ENCODE measurements at places on chromosomes 11 and 22. TPM values are rescaled to one million over a fixed set of nuclear protein-coding genes. Genes with fewer than 3 reads are reported as not detected.

- no peak for DNase-seq
These were observed 21.7 kb downstream of the WNT11 start for GRCh38 chr11:76184551-76184993.

- DNase-seq, result no peak
These were observed 27.6 kb upstream of the BMAL1 start for GRCh38 chr11:13249992-13250391.

ARHGAP32 gene
- total RNA-seq, result 11.8 TPM

DNA sequence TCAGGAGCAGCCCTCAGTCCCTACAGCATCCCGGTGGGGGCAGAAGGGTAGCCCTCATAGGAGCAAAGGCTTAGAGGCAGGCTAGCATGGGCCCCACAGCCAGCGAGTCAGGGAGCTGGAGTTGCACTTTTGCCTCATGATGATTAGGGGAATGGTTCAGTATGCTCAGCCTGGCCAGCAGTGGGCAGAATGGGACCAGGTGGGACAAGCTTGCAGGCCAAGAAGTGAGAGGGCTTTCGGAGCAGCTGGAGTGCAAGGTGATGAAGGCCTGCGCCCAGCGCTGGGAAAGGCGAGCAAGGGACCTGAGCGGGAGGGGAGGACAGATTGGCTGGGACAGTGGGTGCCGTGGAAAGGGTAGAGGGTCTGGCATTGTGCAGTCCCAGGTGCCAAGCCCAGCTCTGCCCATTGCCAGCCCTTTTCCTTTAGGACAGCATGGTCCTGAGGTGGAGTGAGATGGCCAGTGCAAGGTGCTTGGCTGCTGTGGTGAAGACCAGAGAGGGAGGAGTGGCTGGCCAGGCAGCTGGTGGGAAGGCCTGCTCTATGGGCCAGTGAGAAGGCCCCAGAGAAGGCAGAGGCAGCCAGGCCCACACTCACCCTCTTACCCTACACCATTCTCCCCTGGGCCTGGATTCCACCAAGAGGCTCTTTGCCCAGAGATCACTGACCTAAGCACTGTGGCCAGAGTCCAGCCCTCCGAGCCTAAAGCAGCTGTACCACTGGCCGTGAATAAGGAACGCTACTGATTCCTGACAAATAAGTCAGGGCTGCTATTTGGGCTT is 47.9 kb upstream of the SUSD2 start:
- peak; percentile 75 for DNase-seq

KDM4E gene
- total RNA-seq, result not detected

DNA sequence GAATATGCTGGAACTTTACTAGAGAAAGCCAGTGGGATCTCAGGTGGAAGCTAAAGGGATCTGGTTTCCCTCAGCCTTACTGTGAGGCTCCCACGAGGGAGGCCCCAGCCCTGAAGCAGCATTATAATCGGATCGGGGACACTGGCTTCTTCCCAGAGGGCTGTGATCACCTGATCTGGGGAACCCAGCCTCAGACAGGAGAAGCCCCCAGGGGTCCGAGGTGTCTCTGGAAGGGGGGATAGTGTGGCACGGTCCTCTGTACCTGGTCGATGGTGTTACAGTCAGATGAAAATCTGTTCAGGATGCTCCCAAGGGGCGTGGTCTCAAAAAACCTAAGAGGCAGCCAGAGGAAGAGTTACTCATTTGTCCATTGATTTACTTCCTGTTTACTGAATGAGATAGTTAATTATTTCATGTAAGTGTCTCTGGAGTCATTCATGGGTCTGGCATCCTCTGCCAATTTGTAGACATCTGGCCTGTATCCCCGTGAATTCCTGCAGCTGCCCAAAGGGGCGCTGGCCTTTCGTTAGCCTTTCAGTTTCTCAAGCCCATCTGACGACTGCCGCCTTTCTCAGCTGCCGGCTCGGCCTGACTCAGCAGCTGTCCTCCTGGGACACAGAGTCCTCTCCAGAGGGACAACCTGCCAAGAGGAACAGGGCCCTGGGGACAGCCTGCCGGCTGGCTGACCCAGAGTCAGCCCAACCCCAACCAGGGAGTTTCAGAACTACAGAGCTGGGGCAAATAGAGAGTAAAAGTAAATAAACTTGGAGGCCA is 17.0 kb upstream of the KCNJ11 start:
- DNase-seq, result peak; percentile 83

DNA sequence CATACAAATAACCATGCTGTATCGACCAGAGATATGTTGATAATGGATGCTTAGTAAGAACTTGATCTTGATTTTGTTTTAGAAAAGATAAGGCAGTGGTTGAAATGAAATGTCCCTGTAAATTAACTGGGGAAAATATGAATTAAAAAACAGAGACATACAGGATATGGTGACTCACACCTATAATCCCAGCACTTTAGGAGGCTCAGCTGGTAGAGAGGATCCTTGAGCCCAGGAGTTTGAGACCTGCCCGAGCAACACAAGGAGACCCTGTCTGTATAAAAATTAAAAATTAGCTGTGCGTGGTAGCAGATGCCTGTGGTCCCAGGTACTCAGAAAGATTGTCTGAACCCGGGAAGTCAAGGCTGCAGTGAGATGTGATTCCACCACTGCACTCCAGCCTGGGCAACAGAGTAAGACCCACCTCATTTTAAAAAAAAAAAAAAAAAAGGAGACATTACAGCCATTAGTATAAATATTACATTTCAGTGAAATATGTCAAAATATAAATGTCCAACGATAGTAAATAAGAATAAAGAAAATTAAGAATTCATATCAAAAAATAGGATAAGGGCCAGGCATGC is 4.6 kb downstream of the PICALM start:
- DNase-seq, result no peak

DNA sequence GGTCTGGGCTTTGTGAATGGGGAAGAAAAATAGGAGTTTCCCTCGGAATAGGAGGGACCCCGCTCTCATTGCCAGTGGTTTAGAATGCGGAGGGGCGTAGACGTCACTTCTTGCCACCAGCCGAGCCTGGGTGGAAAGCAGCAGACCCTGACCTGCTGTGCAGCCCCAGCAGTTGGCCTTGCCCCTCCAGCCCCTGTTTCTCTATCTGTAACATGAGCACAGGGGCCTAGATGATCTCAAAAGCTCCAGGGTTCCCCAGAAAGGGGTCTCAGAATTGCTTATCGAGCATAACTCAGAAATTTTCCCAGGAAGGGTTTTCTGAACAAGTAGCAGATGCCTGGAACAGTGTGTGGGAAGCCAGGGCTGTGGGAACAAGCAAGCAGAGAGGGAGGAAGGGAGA is 43.9 kb downstream of the C11orf91 start:
- DNase-seq, result no peak

HMOX1 gene
- total RNA-seq, result 14.2 TPM

- no peak for DNase-seq
These were observed 33.9 kb downstream of the MARK2 start for GRCh38 chr11:63872800-63873197.

P4HA3 gene
- total RNA-seq, result 1.8 TPM

SCN3B gene
- total RNA-seq, result 3.0 TPM

DNA sequence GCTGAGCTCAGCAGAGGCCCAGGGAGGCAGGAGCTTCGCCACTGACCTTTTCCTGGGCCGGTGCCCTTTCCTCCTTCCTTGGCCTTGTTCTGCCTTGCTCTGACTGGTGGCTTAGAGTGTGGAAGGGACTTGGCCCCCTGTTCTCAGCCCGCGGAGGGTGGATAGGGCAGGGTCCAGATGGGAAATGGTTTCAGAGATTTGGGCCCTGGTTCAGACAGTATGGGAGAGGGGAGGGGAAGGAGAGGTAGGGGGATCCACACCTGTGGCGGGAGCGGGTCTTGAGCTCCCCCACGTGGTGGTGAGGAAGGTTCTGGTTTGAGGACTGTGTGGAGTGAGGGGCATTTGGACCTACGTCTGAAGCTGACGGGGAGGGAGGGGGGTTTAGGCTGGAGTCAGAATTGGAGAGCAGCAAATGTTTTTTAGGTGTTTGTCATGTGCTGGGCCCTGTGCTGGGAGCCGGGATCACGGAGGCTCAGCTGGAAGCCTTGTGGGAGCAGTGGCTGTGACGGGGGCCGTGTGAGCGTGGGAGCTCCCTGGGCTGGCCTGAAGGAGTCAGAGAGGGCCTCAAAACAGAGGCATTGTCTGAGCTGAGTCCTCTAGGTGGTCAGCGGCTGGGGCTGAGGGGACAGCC is 27.2 kb downstream of the SHANK3 start:
- DNase-seq, result peak; percentile 48

- DNase-seq, result no peak
These were observed 277.7 kb downstream of the CADM1 start for GRCh38 chr11:115226556-115226955.

CHRDL2 gene
- 6.1 TPM for total RNA-seq

- no peak for DNase-seq
These were observed 172.6 kb upstream of the CADM1 start for GRCh38 chr11:115676768-115677167.

DSCAML1 gene
- 7.5 TPM for total RNA-seq

GRCh38 chr11:119421941-119422808 is 797 bp downstream of the THY1 start:
- no peak for DNase-seq

GRCh38 chr22:23072077-23072910 is 2.0 kb downstream of the GNAZ start:
- peak; percentile 60 for DNase-seq

DNA sequence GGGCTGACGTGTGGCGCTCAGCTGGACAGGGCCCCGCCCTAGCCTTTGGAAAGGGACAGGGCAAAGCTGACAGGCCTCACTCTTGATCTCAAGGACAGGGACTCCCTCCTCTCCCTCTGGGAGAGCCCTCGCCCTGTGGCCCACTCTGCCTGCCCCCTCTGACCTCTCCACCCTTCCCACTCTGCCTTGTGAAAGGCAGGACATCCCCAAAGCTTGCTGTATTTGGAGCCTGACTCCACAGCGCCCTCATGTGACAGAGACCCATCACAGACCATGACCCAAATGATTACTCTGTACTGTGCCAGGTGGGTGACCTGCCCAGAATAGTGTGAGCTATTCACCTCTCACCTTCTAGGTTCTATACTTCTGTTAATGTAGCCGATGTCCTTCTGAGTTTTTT is 18.8 kb downstream of the P2RY2 start:
- no peak for DNase-seq

GRCh38 chr22:47681411-47682165 is 919.1 kb downstream of the TBC1D22A start:
- DNase-seq, result no peak

LSP1 gene
- 8.7 TPM for total RNA-seq

GRCh38 chr11:76159303-76159937 is 46.9 kb downstream of the WNT11 start:
- no peak for DNase-seq

CXCR5 gene
- not detected for total RNA-seq

LRRC10B gene
- total RNA-seq, result 1.6 TPM

DNA sequence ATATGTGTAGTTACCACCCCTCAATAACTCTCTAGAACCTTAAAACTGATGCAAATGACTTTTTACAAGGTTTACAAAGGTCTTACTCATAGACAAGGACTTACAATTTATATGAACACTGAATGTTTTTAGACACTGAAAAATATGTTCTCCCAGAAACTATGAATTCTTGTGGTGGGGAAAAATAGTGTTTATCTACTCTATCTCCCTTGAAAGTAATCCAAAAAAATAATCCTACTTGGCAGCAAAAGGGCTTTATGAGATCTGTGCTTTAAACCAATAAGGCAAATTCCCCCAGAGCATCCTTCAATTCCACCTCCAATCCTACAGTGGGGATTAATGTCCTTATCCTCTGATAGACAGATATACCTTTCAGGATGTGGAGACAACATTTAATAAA is 1984.1 kb upstream of the RAG2 start:
- no peak for DNase-seq

- DNase-seq, result peak; percentile 95
These were observed 21.3 kb upstream of the JAM3 start for GRCh38 chr11:134047586-134047999.

CD3G gene
- total RNA-seq, result 0.71 TPM

- DNase-seq, result no peak
These were observed 20.5 kb downstream of the COA4 start for GRCh38 chr11:73856031-73856567.
